ENCODE measurements at places on chromosomes 7 and 10.

DNA sequence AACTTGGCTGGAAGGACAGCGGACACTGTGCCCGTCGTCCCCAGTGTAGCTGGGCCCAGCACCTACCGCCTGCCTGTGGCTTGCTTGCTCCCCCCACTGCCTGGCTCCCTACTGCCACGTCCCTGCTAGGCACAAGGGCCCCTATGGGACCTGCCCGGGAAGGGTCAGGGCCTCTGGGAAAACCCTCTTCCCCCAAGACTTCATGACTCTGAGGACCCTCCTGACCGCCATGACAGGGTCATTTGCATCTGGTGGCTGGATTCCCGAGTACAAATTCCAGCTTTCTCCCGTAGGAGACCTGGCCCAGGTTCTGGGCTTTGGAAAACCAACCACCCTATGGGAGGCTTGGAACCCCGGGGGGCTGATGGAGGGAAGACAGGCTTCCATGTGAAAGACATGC lies 1.4 kb upstream of the MMD2 start:
- DNase-seq, result no peak

DNA sequence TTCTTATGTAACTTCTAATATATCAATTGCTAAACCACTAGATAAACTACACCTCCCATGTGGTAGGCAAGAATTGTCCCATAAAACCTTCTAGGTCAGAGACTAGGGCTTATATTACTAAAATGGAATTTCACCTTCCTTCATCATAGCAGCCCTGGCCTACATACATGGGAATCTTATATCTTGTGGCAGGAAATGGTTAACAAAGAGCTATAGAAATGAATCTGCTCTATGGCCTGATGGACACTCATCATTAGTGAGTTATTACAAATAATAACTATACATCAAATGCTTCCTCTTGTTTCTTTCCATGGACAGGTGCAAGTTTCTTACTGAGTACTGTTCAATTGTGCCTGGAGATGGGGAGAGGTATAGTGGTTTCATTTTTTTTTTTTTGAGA lies 62.3 kb upstream of the PDLIM1 start:
- DNase-seq, result no peak

GRCh38 chr10:95229724-95230627 lies 35.9 kb downstream of the ACSM6 start:
- DNase-seq, result no peak

GRCh38 chr10:84613336-84614021 lies 285.1 kb downstream of the CCSER2 start:
- DNase-seq, result no peak

DNA sequence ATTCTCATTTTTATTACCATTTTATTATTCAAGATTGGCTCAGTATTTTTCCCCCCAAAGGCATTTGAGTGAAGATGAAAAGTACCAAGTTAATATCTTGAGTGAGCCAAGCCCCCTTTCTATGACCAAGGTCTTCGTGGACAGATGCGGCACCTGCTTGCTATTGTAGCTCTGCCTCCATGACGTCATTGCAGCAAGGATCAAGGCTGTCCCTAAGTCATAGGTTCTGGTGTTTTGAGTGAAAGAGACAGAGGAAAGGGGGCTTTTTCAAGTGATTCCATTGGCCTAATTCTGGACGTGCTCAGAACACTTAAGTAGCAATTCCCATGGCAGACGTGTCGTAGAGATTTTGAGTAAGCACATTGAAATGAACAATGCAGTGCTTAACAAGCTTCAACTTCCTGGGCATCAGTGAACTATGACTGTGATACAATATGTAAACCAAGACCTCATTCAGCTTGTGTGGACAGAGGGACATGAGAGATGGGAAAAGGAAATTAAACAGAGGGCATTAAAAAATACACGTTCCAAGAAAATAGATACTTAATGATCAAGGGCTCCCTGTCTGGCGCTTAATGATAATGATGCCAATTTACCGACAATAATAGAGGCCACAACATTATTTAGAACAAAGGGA lies 248.7 kb upstream of the NPVF start:
- DNase-seq, result no peak

DNA sequence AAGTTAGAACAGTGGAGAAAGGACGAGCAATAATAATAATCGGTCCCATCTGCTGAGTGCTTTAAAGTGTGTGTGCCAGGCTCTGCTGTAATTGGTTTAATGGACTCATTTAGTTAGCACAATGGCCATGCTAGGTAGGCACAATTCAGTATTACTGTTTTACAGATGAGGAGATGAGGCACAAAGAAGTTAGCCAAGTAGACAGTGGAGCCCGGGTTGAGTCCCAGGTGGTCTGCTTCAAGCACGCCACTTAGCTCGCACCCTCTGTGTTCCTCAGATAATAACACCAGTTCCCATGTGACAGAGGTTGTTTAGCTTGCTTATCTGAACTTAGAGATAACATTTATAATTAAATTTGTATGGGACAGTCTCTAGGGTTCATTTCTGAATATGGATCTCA lies 101.6 kb upstream of the GJD4 start:
- no peak for DNase-seq

DNA sequence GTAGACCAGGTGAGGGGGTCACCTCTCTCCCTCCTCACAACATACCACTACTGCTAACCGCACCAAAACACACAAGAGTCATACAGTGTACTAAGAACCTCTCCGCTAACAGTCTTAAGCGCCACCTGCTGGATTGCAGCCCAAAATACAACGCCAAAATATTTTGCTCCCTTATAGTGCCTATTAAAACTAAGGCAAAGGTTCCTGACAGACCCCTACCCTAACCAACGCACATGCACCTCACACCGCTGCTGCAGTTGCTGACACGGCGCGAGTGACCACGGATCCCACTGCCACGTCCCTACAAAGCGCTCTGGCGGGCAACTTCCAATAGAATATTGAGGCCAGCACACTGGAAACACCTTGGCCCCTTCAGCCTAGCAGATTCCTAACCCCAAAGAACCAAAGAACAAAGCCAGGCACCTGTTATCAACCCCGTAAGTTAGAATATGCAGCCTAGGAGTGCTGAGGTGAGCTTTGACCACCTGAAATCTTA lies 563.6 kb upstream of the SEMA3D start:
- DNase-seq, result no peak

DNA sequence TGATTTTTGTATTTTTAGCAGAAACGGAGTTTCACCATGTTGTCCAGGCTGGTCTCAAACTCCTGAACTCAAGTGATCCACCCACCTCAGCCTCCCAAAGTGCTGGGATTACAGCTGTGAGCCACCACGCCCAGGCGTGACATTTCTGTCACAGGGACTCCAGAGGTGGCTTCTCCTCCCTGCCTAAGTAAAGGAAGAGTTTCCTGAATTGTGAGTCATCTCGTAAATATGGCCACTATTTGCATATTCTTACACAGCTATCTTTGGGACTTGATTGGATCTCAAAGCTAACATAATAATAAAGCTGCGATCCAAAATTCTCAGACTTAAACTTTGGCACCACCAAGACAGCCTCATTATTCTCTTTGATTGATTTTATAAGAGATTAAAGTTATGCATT lies 50.1 kb downstream of the ADARB2 start:
- DNase-seq, result no peak

DNA sequence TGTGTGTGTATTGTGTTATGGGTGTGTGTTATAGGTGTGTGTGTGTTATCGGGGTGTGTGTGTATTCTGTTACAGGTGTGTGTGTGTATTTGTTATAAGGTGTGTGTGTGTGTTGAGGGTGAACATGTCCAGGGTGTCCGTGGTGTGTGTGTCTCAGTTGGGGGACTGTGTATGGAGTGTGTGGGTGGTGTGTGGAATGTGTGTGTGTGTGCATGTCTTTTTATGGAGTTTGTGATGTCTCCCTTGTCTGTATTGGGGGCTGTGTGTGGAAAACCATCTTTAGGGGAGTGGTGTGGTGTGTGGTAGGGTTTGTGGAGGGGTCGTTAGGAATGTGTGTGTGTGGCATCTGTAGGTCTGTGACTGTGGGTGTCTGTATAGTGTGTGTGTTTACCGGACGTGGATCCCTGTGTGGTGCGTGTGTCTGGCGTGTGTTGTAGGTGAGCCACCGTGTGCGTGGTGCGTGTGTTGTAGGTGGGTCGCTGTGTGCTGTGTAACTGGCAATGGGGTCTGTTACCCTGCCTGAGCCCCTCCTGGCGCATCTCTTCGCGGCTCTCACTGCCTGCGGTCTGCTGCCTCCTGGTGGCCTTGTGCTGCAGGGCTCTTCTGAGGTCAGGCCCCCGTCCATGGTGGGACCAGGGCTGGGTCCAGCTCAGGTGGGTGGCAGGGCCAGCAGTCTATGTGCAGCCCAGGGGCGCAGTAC lies 61.7 kb downstream of the PALD1 start:
- DNase-seq, result no peak

GRCh38 chr10:4067531-4067930 lies 282.5 kb upstream of the KLF6 start:
- DNase-seq, result no peak

Data from naive thymus-derived CD8-positive, alpha-beta T cell (primary cell).